Regular cardiac myocyte (primary cell): ENCODE measurements at places on chromosomes 4 and X. TPM values are rescaled to one million over a fixed set of nuclear protein-coding genes. Genes with fewer than 3 reads are reported as not detected.

Gene SSX4B
- not detected in 2 replicates for total RNA-seq

Gene RBM10
- 39.7 and 73.2 TPM in 2 replicates for total RNA-seq

Gene ACE2
- under 0.01 and 1.1 TPM in 2 replicates for total RNA-seq

Gene SHOX
- total RNA-seq = not detected in 2 replicates

Gene AKAP14
- total RNA-seq = not detected in 2 replicates

Gene HMX1
- total RNA-seq = under 0.01 TPM in 1 of 2 replicates, not detected in the other

Gene FAM114A1
- 489 and 527 TPM in 2 replicates for total RNA-seq

Gene FGF13
- under 0.01 TPM in 1 of 2 replicates, not detected in the other for total RNA-seq

Gene BMP3
- under 0.01 TPM in 1 of 2 replicates, not detected in the other for total RNA-seq

Gene BEX1
- 24.7 and 31.9 TPM in 2 replicates for total RNA-seq

Gene DUSP21
- not detected in 2 replicates for total RNA-seq

Gene SPANXN4
- total RNA-seq = not detected in 2 replicates

Gene TLR7
- total RNA-seq = not detected in 2 replicates

Gene ZMAT1
- 0.38 and 2.0 TPM in 2 replicates for total RNA-seq

Gene DLG3
- 13.8 TPM in 2 replicates for total RNA-seq

Gene HAUS7
- 12.7 and 31.1 TPM in 2 replicates for total RNA-seq

Gene FRMPD4
- 2.1 and 6.2 TPM in 2 replicates for total RNA-seq

Gene PPP4R3C
- total RNA-seq = not detected in 2 replicates

Gene TMEM154
- 0.85 and 0.96 TPM in 2 replicates for total RNA-seq

Gene MAGEB10
- total RNA-seq = not detected in 2 replicates

Gene APLN
- total RNA-seq = 8.8 and 14.9 TPM in 2 replicates

Gene SLC4A4
- total RNA-seq = 18.2 and 21.1 TPM in 2 replicates

Gene SNX25
- total RNA-seq = 52.0 and 89.1 TPM in 2 replicates

Gene CAPN6
- total RNA-seq = under 0.01 TPM in 1 of 2 replicates, not detected in the other

Gene PF4V1
- total RNA-seq = 10.2 and 16.1 TPM in 2 replicates

Gene ATP2B3
- not detected in 2 replicates for total RNA-seq

Gene KLHL15
- 8.5 and 10.2 TPM in 2 replicates for total RNA-seq

Gene GSTCD
- total RNA-seq = 16.6 and 23.2 TPM in 2 replicates

Gene SMIM14
- total RNA-seq = 43.5 and 55.2 TPM in 2 replicates

Gene CSAG3
- not detected in 2 replicates for total RNA-seq

Gene CT55
- total RNA-seq = not detected in 2 replicates

Gene PABPC1L2A
- not detected in 2 replicates for total RNA-seq

Gene POU4F2
- total RNA-seq = not detected in 2 replicates

Gene NAA11
- not detected in 2 replicates for total RNA-seq

Gene ANXA3
- total RNA-seq = 3.6 and 40.6 TPM in 2 replicates

Gene LRCH2
- 5.0 and 7.0 TPM in 2 replicates for total RNA-seq

Gene GAB1
- 5.8 and 10.7 TPM in 2 replicates for total RNA-seq

Gene MAGEB2
- total RNA-seq = not detected in 2 replicates

Gene TMEM35A
- total RNA-seq = 5.1 and 8.2 TPM in 2 replicates

Gene GAGE12F
- not detected in 2 replicates for total RNA-seq

Gene TRIM75
- total RNA-seq = not detected in 2 replicates

Gene CLGN
- under 0.01 and 1.1 TPM in 2 replicates for total RNA-seq

Gene MTCP1
- 2.5 and 5.2 TPM in 2 replicates for total RNA-seq

Gene SH3TC1
- total RNA-seq = 17.8 and 18.0 TPM in 2 replicates

Gene NDST3
- total RNA-seq = not detected in 2 replicates

Gene USP17L27
- total RNA-seq = not detected in 2 replicates

Gene ARMCX4
- total RNA-seq = 5.4 and 6.8 TPM in 2 replicates

Gene ARMCX5
- 11.5 and 17.5 TPM in 2 replicates for total RNA-seq

Gene NDST4
- not detected in 2 replicates for total RNA-seq

Gene FAM133A
- under 0.01 and 0.28 TPM in 2 replicates for total RNA-seq

Gene BEND4
- not detected in 2 replicates for total RNA-seq

Gene TEC
- 0.19 and 1.1 TPM in 2 replicates for total RNA-seq
